Inflammatory macrophage treated with lipopolysaccharide for 4 hours (primary cell): ENCODE measurements at places on chromosomes 11 and 22.

DNA sequence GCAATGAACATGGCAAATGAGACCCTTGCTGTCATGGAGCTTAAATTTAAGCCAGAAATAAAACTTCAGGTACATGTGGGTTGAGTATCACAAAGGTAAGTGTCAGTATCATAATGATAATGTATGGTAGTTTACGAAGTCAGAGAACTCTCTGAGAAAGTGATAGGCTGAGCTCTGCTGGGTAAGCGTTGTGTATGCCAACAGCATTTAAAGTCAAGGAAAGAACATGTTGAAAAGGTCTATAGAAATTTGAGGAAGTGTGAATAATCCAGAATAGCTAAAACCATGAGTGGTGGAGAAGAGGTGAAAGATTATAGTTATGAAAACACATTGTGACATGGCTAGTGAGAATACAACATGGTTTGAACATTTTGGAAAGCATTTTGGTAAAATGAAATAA, 17.4 kb upstream of the CTSC start:
- DNase-seq = peak; percentile 84

DNA sequence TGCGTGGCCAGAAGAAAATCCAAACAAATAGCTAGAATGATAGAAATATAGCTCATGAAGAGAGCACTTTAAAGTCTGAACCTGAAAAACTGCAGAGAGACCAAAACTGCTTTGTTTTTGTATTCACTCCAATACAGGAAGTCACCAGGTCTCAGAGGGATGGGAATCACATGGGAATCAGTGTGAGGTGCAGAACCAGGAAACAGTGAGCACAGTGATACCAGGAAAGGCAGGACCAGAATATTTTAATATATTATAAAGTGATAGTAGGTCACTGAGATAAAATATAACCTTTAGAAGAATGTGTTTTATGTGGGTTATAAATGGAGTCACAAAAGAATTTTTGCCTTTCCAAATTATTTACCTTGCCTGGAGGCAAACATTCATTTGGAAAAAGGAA, 277.3 kb downstream of the CASP12 start:
- DNase-seq = no peak

- DNase-seq = no peak
Observed at GRCh38 chr11:14566331-14567063, 46.3 kb upstream of the PSMA1 start.

DNA sequence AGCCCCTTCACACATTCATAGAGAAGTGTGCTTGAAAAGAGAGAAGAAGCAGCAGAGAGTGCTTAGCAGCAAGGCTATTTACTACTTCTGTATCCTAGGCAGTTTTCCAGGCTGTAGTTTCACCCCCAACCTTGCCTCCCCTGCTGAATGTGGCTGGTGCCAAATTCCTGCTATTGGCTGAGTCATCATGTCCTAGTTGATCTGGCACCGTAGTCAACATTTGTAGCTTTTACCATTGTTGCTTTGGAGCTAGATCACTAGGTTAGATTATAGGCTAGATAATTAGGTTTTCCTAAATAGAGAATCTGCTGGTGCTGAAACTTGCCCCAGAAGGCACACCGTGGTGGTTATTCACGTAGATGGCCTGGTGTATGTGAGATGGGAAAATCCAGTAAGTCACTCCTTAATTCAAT, 32.7 kb downstream of the ARHGAP42 start:
- no peak for DNase-seq

DNA sequence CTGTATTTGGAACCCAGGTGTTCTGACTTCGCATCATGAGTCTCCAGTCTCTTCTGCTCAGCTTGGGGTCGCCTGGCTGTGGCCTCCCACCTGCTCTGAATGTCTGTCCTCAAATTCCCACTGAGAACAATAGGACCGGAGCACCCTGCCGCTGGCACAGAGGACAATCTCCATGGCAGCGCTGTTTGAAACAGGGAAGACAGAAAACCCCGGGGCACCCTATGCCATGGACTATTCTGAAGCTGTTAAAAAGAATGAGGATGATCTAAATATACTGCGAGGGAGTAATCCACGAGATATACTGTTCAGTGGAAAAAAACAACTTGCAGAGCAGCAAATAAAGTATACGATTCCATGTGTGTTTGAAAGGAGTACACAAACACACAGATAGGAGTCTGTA, 415.6 kb upstream of the NARS2 start:
- no peak for DNase-seq

- DNase-seq = no peak
Observed at GRCh38 chr11:11408436-11409221, 55.6 kb upstream of the CSNK2A3 start.

DNA sequence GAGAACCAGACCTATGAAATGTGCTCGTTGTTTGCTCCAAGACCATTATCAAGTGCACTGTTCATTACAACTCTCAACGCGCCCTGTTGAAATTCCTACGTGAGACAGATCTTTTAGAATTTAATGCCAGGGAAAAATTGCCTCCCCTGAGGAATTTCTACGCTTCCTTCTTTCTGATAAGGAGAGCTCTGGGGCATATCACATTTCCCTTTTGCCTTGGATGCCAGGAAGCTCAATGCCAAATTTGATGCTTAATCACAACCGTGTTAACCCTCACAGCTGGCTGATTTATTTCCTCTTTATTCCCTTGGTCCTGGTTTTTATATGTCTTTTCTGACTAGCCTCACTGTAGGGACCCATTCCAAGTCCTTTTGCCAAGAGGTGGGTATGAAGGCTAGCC, 109.4 kb downstream of the MICAL2 start:
- no peak for DNase-seq

GRCh38 chr22:33260498-33260897, 202.3 kb upstream of the SYN3 start:
- DNase-seq = no peak

GRCh38 chr11:96188243-96189006, 154.6 kb downstream of the MAML2 start:
- peak; percentile 96 for DNase-seq

- DNase-seq = no peak
Observed at GRCh38 chr11:77647654-77648305, 10.2 kb upstream of the CLNS1A start.

GRCh38 chr22:43996170-43996980, 27.7 kb upstream of the PARVB start:
- DNase-seq = peak; percentile 75

DNA sequence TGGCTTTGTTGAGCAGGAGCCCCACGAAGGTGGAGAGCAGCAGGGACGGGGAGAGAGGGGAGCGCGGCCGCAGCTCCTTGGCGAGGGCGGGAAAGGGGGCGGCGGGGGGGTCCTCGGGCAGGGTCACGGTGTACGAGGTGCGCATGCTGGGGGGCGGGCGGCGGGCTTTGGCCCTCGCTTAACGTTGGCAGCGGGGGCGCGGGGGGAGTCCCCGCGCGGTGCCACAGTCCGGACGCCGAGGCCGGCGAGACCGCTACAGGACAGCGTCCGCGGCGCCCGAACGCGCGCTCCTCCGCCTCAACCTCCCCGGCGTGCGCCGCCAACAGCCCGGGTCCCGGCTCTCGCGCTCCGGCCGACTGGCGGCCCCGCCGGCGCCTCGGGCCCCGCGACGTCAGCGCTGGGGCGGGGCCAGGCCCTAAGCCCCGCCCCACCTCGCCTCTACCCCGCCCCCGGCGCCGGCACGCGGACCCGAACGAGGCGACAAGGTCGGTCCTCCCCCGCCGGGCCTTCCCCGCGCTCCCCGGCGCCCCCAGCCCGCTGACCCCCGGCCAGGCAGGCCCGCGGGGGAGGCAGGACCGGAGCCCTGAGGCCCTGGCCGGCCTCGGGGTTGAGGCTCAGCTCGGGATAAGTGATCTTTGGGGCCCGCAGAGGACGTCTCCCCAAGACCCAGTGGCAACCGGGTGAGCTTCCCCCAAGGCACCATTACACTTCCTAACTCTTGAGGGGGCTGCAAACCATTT, 17.5 kb downstream of the USP2 start:
- peak; percentile 65 for DNase-seq

GRCh38 chr11:59778122-59778521, 22.9 kb downstream of the STX3 start:
- DNase-seq = no peak

GRCh38 chr22:22720201-22720723, 75.8 kb downstream of the GGTLC2 start:
- peak; percentile 87 for DNase-seq

DNA sequence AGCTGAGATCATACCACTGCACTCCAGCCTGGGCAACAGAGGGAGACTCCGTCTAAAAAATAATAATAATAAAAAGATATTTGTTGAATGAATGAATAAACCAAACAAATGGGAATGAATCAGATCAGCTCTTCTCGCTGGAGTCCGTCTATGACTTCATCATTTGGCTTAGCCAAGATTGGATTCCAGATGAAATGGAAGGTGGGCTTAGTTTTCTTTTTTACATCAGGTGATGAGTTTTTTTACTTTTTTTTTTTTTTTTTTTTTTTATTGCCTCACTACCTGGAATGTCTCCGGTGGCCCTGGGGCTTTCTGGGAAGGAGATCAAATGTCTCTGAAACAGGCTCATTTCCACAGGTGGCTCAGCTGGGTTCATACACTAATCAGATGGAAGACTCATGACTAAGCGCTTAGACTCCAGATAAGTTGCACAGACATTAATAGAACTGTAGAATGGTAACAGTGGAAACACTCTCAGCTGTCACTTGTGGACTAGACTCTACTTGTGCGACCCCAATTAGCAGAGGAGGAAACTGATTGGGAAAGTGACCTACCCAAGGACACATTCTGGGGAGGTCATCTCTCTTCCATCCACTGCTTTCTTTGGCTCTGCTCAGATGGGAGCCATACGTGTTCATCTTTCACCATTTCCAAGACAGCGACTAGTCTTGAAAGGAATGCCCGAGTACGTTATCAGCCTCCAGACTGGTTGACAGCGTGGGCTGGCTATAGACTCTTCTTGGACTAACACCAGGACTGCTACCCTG, 20.5 kb upstream of the RBFOX2 start:
- DNase-seq = no peak

- no peak for DNase-seq
Observed at GRCh38 chr11:26860091-26860780, 133.7 kb upstream of the FIBIN start.

GRCh38 chr11:2771758-2772466, 72.1 kb upstream of the KCNQ1OT1 start:
- no peak for DNase-seq

GRCh38 chr11:102279641-102280170, 37.6 kb upstream of the BIRC3 start:
- DNase-seq = peak; percentile 25

- no peak for DNase-seq
Observed at GRCh38 chr22:24416095-24416494, 11.3 kb upstream of the ADORA2A start.

DNA sequence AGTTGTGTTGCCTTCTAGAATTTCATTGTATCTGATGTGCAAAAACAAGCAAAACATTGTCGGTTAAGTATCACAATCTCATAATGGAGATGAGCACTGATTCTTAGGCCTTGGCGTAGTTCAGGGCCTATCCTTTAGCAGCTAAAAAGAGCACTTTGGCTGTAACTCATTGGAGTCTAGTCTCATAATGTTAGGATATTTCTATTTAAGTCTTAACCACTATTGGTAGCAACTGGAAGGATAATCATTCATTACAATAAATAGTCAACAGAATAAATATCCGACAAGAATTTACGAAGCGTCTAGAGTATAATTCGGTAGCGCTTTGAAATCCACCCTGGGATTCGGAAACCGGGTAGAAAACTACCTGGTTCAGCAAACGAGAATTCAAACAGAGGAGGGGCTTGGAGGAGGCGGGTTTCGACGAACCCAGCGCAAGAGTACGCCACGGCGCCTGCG, 461 bp upstream of the EED start:
- DNase-seq = peak; percentile 86
